ENCODE measurements at places on chromosomes 2 and 18. TPM values are rescaled to one million over a fixed set of nuclear protein-coding genes. Genes with fewer than 3 reads are reported as not detected.
A peak's percentile ranks its signal among the peaks of the same experiment; 100 is the strongest.

DNA sequence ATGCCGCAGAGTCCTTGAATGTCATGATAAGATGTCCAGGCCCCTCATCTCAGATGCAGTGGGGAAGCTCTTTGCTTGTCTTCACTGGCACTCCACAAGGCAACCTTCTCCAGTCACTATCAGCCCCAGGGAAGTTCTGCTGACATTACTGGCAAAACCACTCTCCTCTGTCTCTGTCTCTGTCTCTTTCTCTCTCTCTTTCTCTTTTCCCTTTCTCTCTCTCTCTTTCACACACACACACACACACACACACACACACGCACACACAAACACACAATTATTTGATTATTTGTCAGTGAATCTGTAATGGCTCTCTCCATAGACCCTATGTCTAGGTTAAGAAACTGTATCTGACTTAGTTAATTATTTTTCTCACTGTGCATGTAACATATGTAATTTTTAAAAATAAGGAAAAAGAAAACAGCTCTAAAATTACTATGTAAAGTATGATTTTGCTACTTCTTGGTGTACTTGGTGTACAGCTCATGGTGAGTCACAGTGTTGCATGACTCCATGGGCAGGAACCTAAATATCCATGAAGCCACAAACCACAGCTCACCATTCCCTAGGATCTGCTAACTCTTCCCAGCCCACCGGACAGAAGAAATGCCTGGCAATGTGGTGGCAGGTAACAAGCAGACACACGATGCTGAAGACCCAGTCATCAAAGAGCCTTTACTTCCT, 594.9 kb upstream of the ID2 start:
- DNase-seq = no peak

HOXD13 gene
- total RNA-seq = 15.7 TPM

GRCh38 chr18:36378205-36378604, 80.7 kb downstream of the FHOD3 start:
- DNase-seq = no peak

GRCh38 chr2:158539176-158540005, 82.6 kb downstream of the PKP4 start:
- no peak for DNase-seq

DNA sequence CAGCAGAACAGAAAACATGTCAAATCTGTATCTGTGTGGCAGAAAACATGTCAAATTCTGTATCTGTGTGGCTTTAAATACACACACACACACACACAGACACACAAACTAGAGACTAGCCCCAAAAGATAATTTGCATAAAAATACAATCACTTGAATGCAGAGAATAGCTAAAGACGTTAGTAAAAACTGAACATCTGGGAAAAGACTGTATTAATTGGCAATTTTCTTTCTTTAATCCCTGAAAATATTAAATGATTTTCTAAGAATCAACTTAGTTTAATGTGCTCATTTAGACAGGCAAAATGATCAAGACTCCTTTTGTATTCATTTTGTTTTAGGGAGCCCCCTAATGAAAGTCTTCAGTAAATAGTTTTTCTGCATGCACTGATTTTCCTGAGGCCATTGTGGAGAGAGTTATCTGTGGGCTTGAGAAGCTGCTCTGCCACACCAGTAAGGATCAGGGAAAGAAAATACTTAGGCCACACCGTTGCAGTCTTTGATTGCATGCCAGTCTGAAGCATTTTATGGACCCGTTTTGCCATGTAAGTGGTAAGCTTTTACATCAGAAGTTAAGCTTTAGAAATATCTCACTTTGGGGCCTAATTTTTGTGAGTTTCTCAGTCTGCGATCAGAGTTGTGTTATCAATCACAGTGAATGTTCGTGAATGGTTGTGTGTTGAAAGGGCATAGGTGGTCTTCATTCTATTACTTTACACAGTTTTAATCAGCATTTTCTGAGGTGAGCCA, 2.2 kb downstream of the SPATS2L start:
- no peak for DNase-seq

DCC gene
- total RNA-seq = not detected

GRCh38 chr2:25380586-25381375, 39.1 kb upstream of the DNMT3A start:
- peak; percentile 95 for DNase-seq

DNA sequence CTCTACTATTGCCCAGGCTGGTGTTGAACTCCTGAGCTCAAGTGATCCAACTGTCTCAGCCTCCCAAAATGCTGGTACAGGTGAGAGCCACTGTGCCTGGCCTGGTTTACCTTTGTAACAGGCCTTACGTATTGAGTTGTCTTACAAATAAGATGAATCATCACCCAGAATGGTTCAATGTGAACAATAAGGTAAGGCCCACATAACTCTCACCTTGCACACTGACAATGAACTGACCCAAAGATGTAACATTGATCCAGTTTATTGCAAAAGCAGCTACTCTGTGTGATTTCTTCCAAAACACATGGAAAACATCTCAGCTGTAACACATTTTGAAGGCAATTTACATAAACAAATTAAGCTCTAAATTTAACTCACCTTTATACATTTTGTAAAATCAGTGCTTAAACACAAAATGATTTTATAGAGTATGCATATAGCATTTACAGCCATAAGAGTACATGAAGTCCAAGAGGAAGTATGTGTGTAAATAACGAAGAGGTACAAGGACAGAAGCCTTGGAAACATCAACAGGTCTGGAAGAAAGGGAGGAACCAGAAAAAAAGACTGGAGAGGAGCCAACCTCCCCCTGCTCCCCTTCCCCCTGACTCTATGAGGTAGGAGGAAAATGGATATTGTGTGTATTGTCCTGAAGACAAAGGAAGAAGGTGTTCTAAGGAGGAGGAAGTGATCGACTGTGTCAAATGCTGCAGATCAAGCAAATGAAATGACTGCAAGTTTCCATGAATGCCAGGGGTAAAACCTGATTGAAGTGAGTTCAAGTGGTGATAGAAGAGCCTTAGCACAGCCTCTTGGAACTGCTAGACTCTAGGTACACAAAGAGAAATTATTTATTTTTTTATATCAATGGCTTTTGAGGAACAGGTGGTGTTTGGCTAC, 5.6 kb upstream of the WDFY1 start:
- no peak for DNase-seq

DNA sequence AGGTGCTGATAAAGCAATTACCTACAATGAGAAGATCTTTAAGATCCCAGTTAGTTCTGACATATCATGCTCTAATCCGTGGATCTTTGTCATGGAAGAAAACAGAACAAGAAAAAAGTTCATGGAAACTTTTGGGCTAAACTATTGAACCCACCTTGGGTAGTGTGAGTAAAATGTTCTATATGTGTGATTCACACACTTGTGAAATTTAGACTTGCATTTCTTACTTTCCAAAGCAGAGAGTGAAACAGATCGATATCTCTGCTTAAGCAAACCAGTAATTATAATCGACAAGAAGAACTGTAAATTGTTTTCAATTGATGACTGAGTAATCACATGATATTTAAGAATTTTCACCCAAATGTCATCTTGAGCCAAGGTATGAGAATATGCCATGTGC, 214.2 kb downstream of the HRH4 start:
- DNase-seq = no peak

DNA sequence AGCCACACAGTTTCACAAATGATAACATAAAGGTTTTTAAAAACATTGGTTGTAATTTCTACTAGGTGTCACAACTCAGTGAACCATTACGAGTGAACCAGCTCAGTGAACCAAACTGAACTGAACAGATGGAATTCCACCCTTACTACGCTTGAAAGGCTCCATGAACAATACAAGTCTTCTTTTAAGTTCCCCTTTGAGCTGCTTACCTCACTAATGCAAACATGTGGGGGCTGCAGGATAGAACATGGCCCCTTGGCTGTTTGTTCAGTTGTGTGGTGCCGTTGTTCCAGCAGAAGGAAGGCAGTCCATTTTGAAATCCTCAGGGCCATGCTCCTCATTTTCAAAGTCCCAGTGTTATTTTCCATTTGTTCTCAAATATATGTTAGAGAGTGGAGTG, 30.7 kb upstream of the KLHL14 start:
- DNase-seq = no peak

DNA sequence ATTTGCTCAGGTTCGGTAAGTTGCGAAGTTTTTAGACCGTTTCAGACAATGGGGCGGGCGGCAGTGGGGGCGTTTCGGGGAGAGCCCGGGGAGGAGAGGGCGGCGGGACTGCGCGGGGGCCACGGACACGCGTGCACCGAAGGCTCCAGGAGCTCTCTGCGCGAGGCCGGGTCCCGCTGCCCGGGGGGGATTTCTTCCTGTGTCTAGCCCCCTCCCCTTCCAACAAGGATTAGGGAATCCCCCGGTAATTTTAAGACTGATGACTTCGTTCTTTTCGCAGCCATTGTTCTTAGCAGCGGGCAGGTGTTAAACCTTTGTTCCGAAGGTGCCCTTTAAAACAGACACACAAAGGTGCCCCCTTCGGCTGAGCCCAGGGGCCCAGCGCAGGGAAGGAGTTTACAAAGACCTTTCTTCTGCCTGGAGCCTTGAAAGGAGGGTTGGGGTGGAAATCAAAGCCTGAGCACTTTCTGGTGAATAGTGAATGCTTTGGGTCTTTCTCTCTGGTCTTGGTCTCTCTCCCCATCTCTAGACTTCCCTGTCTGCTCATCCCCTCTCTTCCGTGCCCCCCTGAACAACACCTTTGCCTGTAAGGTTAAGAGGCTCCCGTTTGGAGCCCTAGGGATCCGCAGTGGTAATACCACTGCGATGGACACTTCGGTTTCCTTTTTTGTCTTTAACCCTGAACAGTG, 2.1 kb downstream of the TRIB2 start:
- no peak for DNase-seq

GRCh38 chr18:46346896-46347630, 242.9 kb downstream of the HAUS1 start:
- no peak for DNase-seq

- DNase-seq = no peak
Observed at GRCh38 chr2:33021542-33022227, 74.9 kb downstream of the LTBP1 start.

GRCh38 chr2:234949762-234950434, 1.9 kb upstream of the SH3BP4 start:
- DNase-seq = no peak

GRCh38 chr2:129443235-129443864, 536.1 kb upstream of the RAB6C start:
- DNase-seq = no peak

DNA sequence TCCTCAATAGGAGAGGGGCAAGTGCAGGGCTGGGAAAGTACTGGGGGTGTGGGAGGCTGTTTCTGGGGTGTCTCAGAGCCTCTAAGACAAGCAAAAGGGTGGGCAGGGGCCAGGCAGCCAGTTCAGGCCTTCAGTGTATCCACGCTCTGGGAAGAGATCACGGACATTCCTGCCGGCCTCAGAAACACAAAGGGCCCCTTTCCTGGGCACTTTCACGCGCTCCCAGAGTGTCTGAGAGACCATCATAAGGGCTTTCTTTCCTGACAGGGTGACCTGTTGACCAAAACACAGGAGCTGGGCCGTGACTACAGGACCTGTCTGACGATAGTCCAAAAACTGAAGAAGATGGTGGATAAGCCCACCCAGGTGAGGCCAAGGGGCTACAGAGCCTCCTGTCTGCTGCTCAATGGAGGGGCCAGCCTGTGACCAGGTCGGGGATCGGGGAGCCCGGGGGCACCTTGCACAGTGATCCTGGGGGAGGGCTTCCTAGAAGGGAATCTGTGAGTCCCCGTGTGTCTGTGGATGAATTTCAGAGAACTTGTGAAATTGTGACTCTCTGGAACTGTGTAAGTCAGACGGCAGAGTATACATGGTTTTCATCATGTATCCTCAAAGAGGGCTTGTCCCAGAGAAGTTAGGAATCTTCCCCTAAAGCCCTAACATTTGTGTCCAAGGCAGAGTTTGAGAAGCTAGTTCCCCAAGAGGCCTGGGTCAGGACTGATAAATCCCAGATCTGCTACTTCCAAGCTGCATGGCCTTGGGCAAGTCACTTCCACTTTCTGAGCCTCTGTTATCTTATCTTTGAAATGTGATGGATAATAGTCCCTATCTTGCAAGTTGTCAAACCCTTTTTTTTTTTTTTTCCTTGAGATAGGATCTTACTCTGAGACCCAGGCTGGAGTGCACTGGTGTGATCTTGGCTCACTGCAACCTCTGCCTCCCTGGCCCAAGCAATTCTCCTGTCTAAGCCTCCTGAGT, 1.8 kb downstream of the GNLY start:
- DNase-seq = no peak

DNA sequence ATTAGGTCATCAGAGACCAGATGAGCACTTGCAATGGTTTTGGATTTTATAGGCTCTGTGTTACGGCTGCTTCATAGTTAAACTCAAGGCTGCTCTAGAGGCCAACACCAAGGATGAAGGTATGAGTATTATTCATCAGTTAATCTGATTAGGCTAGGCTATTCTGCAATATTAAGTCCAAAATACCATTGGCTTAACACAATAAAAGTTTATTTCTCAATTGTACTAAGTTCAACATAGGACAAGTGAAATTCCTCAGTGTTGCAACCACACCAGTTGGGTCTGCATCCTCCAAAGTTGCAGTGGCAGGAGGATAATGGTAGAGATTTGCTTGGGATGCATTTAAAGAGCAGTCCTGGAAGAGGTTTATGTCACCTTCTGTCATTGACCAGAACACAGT, 538.3 kb upstream of the CDH2 start:
- DNase-seq = no peak

DNA sequence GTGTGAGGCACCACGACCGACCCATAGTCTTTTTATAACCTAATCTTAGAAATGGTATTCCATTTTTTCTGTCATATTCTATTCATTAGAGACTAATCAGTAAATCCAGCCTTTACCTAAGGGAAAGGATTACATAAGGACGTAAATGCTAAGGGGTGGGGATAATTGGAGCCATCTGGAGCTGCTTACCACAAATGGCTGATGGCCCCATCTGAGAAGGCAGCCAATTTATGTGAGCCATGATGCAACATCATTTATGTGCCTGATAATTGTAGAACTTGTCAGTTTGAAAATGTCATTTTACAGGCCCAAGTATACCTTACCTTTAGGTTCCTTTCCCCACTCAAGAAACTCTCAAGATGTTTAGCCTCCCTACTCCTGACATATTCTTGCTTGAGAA, 44.0 kb downstream of the ARHGEF33 start:
- no peak for DNase-seq

All from vagina (tissue), 2 donors.